ENCODE measurements at places on chromosomes 7 and 10. TPM values are rescaled to one million over a fixed set of nuclear protein-coding genes. Genes with fewer than 3 reads are reported as not detected.
A peak's percentile ranks its signal among the peaks of the same experiment; 100 is the strongest.

SLC29A4 gene
- 1.0 TPM for total RNA-seq

NME8 gene
- not detected for total RNA-seq

LOXL4 gene
- total RNA-seq = 3.7 TPM

ECD gene
- 14.0 TPM for total RNA-seq

GRCh38 chr10:97072851-97073665, 112.7 kb downstream of the SLIT1 start:
- H3K4me3 ChIP-seq = no peak overlapping the region
- DNase-seq = peak; percentile 80
- H3K4me1 ChIP-seq = no peaks in the 10 kb centered on the region
- peaks cover 18% of the 10 kb centered on the region for H3K27me3 ChIP-seq
- no peaks in the 10 kb centered on the region for H3K36me3 ChIP-seq

Data from heart right ventricle (tissue), 16 donors.